NCI-H524 treated with DMSO at 0.1 percent for 48 hours (cell line): ENCODE measurements at places on chromosomes 16 and 17.

DNA sequence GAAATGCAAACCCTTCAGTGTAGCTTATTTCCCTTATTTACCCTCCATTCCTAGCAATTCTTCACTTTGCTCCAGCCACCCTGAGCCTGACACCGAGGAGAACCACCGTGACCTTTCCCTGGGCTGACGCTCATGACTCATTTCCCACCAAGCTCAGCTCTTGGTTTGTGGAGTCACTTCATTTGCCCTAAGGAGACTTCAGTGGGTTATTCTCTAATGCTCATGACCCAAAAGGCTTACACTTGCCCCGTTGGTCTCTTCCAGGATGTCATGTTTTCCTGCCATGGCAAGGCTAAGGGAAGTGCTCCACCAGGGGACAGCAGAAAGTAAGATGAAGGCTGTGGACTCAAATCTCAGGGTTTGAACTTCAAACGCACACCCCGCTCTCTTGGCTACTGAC lies 161.0 kb downstream of the CBLN1 start:
- DNase-seq = no peak

GRCh38 chr17:33164169-33164881 lies 128.8 kb downstream of the ASIC2 start:
- DNase-seq = no peak

DNA sequence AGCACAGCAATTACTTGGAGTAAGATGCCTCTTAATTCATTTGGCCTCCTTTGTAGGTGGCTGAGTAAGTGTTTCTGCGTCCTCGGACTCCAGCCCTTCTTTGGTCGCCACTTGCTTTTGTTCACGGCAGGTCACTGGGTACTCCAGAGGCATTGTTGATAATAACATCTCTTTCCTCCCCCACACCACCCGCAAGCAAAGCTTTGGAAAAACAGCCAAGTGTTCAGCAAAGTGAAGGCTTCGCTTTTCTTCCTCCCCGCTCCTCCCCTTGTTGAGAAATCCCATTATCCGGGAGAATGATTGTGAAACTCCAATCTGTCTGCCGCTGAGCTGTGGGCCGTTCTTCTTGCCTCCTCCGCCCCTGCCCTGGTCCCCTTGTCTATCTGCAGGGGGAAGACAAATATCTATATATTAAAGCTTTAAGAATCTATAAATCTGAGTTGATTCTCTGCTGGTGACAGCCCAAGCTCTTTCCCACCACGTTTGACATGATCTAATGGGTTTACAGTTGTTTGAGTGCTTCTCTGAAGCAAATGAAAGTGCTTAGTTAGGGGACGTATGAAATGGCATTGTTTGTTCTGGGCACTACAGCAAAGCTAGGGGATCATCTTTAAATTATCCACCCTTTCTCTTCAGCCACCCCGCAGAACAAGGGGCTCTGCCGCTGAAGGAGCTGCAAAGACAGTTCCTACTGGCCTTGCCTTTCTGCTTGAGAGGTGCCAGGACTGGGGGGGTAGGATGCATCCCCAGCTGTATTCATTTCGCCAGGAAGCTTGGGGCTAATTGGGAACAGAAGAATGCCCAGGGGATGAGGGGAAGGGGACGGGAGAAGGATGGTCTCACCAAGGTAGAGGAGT lies 167.1 kb downstream of the CCDC182 start:
- no peak for DNase-seq

DNA sequence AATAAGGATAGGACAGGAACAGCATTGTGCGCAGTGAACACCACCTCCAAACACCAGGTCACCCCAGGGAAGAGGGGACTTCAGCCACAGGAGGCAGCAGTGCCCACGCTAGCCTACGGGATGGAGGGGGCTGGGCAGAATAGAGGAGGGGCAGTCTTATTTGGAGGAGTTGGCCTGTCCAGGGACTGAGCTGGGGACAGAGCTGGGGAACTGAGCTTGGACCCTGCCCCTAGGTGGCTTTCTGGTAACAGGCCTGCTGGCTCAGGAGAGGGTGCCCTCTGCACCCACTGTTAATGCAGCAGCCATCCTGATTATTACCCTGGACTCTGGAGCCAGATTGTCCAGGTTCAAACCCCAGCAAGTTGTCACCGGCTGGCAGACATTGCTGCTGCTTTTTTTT lies 9.3 kb downstream of the CCDC102A start:
- no peak for DNase-seq

DNA sequence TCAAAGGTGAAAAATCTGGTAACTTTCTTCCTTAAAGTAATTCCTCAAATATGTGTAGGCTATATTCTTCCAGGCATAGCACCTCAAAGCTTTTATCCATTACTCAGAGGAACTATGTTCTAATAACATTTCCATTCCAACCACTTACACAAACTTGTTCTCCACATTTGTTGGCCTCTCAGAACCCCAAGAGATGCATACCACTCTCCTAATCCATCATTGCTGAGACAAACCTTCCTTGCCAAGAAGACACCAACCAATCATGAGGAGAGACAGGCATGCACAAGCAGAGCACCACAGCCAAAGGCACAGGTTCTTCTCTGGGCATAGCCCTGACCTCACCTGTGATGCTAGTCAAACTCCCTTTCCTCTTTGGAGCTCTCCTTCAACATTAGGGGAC lies 20.9 kb downstream of the CDH11 start:
- DNase-seq = no peak

DNA sequence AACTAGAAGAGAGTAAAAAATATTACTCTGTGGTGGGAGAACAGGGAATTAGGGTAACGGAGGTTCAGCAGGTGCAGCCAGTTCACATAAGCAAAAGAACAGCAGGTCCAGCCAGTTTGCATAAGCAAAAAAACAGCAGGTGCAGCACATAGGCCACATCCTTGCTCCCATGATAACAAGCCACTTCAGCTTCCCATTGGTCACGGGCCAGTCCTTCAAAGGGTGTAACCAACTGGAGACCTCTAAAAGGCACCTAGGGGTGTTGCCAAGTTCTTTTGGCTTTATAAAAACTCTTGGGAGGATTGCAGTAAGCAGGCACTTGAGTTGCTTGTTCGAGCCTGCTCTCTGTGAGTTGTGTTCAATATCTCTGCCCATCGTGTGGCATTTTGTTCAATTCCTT lies 488.1 kb downstream of the XYLT1 start:
- DNase-seq = no peak

GRCh38 chr17:6775871-6776405 lies at the start of gene FBXO39:
FBXO39 (plus strand) TSS chr17:6776215; CDS start chr17:6779869, 3,654 bp downstream.
- DNase-seq = no peak

- no peak for DNase-seq
Measured at GRCh38 chr17:42167807-42168206, 13.0 kb upstream of the RAB5C start.

GRCh38 chr16:79599837-79600637 lies 500 bp downstream of the MAF start:
- DNase-seq = peak; percentile 38

- no peak for DNase-seq
Measured at GRCh38 chr17:73281928-73282327, 20.2 kb upstream of the CPSF4L start.

- no peak for DNase-seq
Measured at GRCh38 chr16:1791256-1791942, 2.1 kb downstream of the IGFALS start.
